ENCODE measurements at places on chromosomes 5 and 9.

GRCh38 chr5:173324115-173325001 is 3.9 kb downstream of the STC2 start:
- DNase-seq: peak; percentile 61

- no peak for DNase-seq
Measured at GRCh38 chr5:124349931-124350330, 396.5 kb downstream of the ZNF608 start.

DNA sequence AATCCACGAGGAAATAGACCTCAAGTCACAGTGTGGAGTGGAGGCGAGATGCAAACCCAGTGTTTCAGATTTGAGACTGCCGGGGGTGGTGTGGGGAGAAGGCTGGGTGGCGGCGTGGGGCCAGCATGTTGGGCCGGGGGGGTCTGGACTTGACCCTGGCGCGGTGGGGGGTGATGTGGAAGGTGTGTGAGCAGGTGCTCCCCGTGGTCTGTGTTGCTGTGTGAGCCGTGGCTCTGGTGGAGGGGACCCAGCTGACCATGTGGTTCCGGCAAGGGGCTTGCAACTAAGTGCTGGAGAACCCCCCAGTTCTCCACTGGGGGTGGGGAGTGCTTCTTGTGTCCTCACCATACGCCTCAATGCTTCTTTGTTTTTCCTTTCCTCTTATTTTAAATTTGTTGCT is 25.8 kb downstream of the PRRC2B start:
- DNase-seq: no peak

GRCh38 chr9:36765468-36766341 is 193.0 kb downstream of the MELK start:
- DNase-seq: no peak

GRCh38 chr9:109519366-109519765 is 21.3 kb upstream of the PTPN3 start:
- DNase-seq: no peak

GRCh38 chr5:160312134-160312959 is at the start of gene CCNJL:
Gene CCNJL, minus strand, starts transcription at chr5:160312564. Its CDS starts 641 bp downstream, at chr5:160311923.
- DNase-seq: no peak

- no peak for DNase-seq
Measured at GRCh38 chr5:129438322-129438721, 21.8 kb upstream of the ADAMTS19 start.

- no peak for DNase-seq
Measured at GRCh38 chr5:170159101-170159698, 53.5 kb downstream of the FOXI1 start.

DNA sequence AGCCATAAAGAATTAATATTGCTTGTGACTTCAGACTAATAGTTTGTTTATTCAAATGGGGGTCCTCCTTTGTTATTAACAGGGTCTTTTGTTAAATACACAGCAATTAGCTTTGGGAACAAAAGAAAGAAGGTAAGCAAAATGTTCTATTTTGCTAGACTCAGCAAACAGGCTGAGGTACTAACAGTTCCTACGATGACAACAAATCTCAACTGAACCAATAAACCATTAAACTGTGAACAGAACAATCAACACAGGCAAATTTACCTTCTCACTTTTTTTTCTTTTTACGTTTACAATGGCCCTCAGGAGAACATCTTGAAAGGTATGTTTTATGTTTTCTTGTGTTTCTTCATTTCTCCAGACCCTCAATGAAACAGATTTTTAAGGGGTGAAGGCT is 207.2 kb downstream of the NFIB start:
- no peak for DNase-seq

- no peak for DNase-seq
Measured at GRCh38 chr5:16067415-16067814, 112.2 kb downstream of the MARCHF11 start.
